ENCODE measurements at places on chromosomes 3 and 15. TPM values are rescaled to one million over a fixed set of nuclear protein-coding genes. Genes with fewer than 3 reads are reported as not detected.

DNA sequence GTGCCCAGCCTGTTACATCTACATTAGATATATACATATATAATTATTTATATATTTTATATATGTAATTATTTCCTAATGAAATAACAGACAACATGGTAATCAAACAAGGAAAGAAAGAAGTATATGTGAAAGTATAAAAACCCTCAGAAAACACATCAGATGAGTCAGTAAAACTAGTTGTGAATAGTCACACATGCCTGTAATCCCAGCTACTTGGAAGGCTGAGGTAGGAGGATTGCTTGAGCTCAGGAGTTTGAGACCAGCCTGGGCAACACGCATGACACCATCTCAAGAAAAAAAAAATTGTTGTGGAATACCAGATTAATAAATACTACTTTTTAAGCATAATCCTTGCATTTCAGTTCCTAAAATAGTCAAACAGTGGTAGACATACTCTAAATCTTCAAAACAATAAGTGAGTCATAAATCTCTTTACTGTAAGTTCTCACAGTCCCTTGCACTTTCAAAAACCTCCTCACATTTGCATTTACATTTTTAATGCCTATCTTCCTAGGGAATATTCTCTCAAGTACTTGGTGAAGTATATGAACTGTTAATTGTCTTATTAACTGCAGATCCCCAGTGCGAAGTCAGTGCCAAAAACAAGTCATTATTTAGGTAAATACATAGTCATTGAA is 106.5 kb downstream of the MYO9A start:
- DNase-seq = no peak
- H3K36me3 ChIP-seq = peaks cover 9% of the 10 kb centered on the region
- no peak overlapping the region for H3K27ac ChIP-seq
- H3K27me3 ChIP-seq = no peaks in the 10 kb centered on the region
- no peak overlapping the region for H3K4me3 ChIP-seq
- H3K4me1 ChIP-seq = no peaks in the 10 kb centered on the region

GRCh38 chr15:71472566-71472965 is 337.8 kb upstream of the NR2E3 start:
- H3K27ac ChIP-seq = no peak overlapping the region
- H3K27me3 ChIP-seq = no peaks in the 10 kb centered on the region
- no peak for DNase-seq
- H3K4me1 ChIP-seq = no peaks in the 10 kb centered on the region

GRCh38 chr15:98350276-98350675 is 298.1 kb upstream of the IGF1R start:
- H3K27me3 ChIP-seq = no peaks in the 10 kb centered on the region
- no peak for DNase-seq
- H3K27ac ChIP-seq = no peak overlapping the region
- no peaks in the 10 kb centered on the region for H3K4me1 ChIP-seq
- no peaks in the 10 kb centered on the region for H3K36me3 ChIP-seq

The RFX7 gene
- total RNA-seq = 35.2 TPM

DNA sequence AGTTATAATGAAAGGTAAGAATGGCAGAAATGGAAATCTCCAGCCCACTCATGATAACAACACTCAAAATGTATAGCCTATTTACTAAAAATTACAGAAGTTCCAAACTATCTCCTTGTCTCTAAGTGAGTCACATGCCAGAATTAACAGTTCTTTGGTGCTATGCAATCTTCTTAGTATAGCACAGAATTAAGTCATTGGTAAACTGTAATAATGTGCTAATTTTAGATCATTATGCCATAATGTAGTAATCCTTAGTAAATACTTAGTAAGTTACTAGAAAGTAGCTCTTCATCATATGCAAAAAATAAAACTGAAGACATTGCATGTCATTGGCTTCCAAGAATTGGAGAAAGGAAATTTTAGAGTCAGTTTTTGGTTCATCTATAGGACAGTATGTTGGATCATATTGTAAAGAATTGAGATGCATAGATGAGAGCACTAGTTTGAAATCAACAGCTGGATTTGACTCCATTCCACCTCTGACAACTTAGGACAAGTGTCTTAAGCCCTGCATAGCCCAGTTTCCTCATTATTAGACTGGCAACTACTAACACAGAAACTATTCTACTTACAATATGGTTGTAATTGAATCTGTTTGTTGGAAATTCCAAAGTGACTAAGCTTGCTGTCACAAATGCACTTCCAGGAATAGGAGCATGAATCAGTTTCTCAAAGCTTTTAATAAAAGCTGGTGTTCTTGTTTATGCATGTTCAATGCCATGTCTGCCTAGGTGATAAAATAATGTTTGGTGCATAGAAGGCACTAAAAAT is 40.1 kb upstream of the CD47 start:
- H3K36me3 ChIP-seq = no peaks in the 10 kb centered on the region
- H3K27me3 ChIP-seq = no peaks in the 10 kb centered on the region
- peaks cover 91% of the 10 kb centered on the region for H3K4me1 ChIP-seq
- no peak for DNase-seq

The CACNA1D gene
- 0.26 TPM for total RNA-seq

All from CD8-positive, alpha-beta memory T cell (primary cell).